Right renal pelvis (tissue), 4 donors: ENCODE measurements at places on chromosomes 4 and X.

DNA sequence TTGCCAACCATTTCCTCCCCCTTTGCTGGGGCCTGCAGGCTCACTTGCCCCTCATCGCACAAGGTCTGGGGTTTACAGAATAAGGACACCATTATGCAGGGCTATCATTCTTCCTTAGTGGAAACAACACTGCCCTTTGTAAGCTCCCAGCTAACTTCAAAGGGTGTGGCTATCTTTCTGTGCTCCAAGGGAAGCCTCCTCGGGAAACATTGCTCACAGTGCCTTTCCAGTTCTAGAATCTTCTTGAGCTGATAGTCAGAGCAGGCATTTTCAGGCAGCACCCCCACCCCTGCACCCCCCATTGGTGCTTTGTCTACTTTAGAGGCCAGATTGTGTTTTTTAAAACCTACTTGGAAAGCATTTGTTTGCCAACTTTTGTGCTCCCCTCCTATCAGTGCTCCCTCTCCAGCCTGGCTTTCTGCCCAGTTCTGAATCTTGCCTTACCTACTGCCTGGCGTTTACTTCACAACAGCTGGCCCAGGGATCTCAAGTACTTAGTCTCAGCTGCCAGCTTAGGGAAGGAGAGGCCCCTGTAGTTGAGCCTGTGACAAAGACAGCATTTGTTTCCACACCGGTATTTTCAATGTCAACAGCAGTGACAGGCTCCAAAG, 53.5 kb downstream of the PLAC1 start:
- DNase-seq: no peak

DNA sequence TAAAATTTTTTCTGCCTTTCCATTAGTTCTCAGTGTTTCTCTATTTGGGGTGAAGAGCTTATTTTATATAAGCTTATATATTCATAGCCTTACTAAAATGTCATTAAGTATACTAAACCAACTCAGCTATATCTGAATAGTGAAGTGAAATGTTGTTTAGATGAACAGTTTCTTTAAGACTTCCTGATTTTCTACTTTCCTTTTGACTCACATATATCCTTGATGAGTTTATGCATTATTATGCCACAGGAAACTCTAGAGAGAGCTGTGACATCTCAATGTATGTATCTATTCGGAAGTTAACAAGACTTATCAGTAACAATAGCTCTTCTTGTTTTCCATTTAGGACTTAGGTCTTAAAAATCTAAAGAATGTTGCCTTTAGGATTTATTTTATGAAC, 1491.8 kb upstream of the IGFBP7 start:
- no peak for DNase-seq

DNA sequence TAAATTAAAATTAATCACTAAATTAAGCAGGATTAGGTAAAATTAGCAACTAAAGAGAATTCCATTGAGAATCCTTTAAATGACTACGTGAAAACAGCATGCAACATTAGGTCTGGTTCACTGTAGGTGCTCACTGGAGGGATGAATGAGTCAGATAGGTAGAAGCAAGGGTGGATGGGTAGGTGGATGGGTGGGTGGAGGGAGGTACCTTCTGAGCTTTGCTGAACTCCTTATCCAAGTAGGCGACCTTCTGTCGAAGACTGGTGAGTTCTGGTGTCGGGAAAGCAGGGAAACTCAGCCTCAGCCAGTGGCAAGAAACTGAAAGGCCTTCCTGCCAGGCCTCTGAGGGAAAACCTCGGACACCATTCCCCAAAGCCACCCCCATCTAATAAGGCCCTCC, 3.0 kb downstream of the GRIPAP1 start:
- DNase-seq: no peak

- DNase-seq: no peak
Observed at GRCh38 chrX:9271789-9272525, 192.9 kb upstream of the TBL1X start.

DNA sequence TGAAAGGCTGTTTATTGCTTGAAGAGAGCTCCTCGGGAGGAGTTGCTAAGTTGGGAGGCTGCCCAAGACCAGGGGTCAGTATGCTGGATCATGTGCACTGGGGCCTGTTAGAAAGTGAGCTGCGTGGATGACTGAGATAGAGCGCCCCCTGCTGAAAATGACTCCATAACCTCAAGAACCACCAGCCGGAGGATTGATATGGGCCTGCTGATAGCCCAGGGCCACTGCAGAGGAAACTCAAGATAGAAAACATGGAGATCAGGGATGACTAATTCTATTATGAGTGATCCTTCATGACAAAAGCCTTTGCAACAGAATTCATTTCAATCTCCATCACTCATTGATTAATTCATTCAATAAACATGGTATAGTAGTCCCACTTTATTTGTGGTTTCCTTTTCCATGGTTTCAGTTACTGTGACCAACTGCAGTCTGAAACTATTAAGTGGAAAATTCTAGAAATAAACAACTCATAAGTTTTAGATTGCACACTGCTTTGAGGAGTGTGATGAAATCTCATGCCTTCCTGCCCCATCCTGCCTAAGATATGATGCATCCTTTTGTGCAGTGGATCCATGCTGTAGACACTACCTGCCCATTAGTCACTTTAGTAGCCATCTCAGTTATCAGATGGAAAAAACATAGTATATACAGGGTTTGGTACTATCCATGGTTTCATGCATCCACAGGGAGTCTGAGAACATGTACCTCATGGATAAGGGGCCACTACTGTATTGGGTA, 126.7 kb upstream of the MBNL3 start:
- DNase-seq: no peak

GRCh38 chrX:124274438-124275181, 57.9 kb upstream of the TEX13D start:
- DNase-seq: no peak
